ENCODE measurements at places on chromosomes 13 and 19. TPM values are rescaled to one million over a fixed set of nuclear protein-coding genes. Genes with fewer than 3 reads are reported as not detected.

Gene PSG5
- 0.42 TPM for polyA plus RNA-seq

Gene KLK2
- 0.40 TPM for polyA plus RNA-seq

Gene SULT2A1
- not detected for polyA plus RNA-seq

Gene ZNF91
- 34.6 TPM for polyA plus RNA-seq

Gene ADGRE1
- 0.13 TPM for polyA plus RNA-seq

- no peak for DNase-seq
Observed at GRCh38 chr19:52938761-52939160, 15.5 kb upstream of the ZNF888 start.

DNA sequence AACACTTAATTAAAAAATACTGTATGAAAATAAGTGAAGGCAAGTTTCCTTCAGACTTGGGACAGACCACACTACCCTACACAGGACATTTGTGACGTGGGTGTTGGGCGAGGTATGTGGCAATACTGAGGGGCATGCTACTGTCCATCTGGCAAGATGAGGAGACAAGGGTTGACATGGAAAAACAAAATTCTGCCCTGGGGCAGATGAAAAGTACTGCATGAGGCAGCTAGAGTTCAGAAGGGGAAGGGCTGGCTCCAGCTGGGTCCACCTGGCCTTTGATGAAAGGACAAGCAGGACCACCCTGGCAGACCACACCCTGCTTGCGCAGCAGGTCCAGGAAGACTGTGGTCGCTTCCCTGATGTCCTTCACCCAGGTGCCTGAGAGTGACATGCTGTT, 43.2 kb downstream of the LATS2 start:
- no peak for DNase-seq

DNA sequence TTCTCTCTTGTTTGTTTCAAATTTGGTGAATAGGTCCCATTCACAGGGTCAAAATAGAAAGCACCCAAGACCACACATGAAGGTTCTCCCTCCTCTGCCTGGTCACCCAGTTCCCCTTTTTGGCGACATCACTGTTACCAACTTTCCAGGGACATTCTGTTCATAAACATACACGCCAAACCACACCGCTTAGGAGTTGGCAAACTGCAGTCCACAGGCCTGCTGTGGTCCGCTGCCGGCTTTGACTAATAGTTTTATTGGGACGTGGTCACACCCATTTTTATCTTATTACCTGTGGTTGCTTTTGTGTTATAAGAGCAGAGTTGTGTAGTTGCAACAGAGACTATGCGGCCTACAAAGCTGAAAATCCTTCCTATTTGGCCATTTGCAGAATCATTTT, 24.2 kb downstream of the UHRF1 start:
- no peak for DNase-seq

- no peak for DNase-seq
Observed at GRCh38 chr19:47267350-47267759, 7.3 kb upstream of the INAFM1 start.

DNA sequence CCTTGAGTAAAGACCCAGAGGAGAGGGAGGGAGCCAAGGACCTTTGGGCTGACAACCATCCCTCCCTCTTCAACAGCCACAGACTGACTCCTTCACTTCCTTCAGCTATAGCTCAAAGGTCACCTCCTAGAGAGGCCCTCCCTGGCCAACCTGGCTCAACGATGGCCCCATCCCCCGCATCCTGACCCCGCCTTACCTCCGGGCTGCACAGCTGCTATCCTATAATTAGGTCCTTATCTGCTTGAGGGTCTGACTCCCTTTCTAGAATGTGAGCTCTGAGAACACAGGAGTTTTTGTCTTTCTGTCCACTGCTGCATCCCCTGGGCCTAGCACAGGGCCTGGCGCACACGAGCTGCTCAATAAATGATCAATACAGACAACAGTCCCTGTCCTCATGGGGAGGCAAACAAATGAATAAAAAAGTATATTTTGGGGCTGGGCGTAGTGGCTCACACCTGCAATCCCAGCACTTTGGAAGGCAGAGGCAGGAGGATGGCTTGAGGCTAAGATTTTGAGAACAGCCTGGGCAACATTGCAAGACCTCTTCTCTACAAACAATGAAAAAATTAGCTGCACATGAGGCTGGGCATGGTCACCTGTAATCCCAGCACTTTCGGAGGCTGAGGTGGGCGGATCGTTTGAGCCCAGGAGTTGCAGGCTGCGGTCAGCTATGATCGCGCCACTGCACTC, 6.6 kb upstream of the LGALS4 start:
- no peak for DNase-seq

GRCh38 chr19:50943074-50943828, 9.6 kb downstream of the KLK5 start:
- DNase-seq, result no peak

GRCh38 chr19:55297267-55297666, 13.5 kb downstream of the BRSK1 start:
- no peak for DNase-seq

- DNase-seq, result no peak
Observed at GRCh38 chr13:93144031-93144430, 82.6 kb upstream of the GPC6 start.

- peak; percentile 24 for DNase-seq
Observed at GRCh38 chr13:61954092-61954491, 538.4 kb upstream of the PCDH20 start.

- DNase-seq, result no peak
Observed at GRCh38 chr13:58018865-58019264, 387.3 kb downstream of the PCDH17 start.

- no peak for DNase-seq
Observed at GRCh38 chr13:91950803-91951202, 552.4 kb downstream of the GPC5 start.

- no peak for DNase-seq
Observed at GRCh38 chr13:98332222-98332621, 155.2 kb upstream of the RNF113B start.

GRCh38 chr13:20137875-20138274, 23.0 kb downstream of the GJA3 start:
- no peak for DNase-seq

DNA sequence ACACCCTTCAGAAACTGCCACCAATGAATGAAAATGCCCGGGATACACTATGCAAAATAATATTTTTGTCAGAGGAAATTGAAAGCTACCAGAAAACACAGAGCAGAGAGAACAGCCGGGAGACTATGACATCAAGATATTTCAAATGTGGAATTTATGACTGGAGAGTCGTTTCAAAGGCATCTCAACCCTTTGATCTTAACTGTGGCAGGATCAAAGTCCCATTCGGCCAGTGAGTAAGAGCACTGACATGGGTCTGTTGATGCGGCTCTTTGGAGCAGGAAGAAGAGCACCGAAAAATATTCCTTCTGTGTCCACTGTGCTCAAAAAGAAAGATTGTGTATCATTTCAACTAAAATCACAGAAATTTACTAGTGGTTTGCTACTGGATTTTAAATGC, 201.9 kb downstream of the RFC3 start:
- no peak for DNase-seq

DNA sequence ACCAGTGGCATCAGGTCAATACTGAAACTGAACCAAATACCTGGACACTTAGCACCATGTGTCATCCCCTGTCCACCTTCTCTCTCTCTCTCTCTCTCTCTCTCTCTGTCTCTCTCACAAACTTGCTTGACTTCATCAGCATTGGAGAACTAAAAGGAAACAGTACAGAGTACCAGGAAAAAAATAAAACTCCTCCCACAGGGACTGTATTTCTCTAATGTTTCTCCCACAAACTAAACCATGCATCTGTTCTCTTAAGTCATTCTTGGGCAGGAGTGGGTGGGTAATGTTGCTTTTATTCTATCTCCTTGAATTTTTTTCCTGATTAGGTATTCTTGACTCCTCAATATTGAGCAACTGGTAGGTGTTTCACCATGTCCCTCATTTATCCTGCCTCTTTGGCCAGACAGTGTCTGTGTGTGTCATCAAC, 112.9 kb upstream of the CACNA1A start:
- no peak for DNase-seq
